ENCODE measurements at places on chromosomes 2 and 18.

DNA sequence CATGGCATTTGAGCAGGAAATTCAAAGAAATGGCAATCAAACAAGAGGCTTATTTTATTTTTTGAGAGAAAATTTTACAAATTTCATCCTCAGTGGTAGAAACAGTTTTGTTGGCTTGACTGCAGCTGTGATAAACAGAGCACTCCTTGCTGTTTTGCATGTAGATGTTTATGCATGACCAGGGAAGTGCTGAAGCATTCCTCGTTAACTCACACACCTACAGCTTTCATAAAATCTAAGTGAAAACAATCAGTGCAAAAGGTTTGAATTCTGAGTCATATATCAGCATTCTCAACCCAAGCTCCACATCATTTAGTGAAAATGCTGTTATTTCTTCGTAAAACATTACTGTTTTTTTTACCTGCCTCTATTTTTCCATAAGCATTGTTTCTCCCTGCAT lies 146.6 kb upstream of the CCDC68 start:
- H3K4me1 ChIP-seq: no peaks in the 10 kb centered on the region
- H3K36me3 ChIP-seq: no peaks in the 10 kb centered on the region
- H3K27ac ChIP-seq: no peak overlapping the region
- no peak for DNase-seq
- no peak overlapping the region for H3K4me3 ChIP-seq

- H3K4me1 ChIP-seq: peaks cover 25% of the 10 kb centered on the region
- no peak overlapping the region for H3K27ac ChIP-seq
- no peaks in the 10 kb centered on the region for H3K27me3 ChIP-seq
- H3K4me3 ChIP-seq: no peak overlapping the region
Observed at GRCh38 chr2:208248601-208249000, 6.3 kb downstream of the IDH1 start.

DNA sequence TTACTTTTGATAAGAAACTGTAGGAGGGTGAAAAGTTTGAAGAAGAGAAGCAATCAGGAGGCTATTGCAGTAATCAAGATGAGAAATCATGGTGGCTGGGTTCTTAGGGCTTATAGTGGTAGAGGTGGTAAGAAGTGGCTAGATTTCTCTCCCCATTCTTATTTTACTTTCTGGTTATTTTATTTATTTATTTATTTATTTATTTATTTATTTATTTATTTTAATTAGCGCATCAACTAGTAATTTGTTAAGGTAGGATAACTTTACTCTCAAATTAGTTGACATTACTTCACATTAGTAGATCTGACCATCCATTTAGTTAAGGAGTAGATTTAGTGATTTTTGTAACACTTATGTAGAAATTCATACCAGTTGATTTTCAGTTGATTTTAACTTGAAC lies 77.4 kb downstream of the PIK3C3 start:
- peaks cover 3% of the 10 kb centered on the region for H3K4me1 ChIP-seq
- peaks cover 26% of the 10 kb centered on the region for H3K36me3 ChIP-seq
- H3K4me3 ChIP-seq: no peak overlapping the region
- no peak overlapping the region for H3K27ac ChIP-seq

DNA sequence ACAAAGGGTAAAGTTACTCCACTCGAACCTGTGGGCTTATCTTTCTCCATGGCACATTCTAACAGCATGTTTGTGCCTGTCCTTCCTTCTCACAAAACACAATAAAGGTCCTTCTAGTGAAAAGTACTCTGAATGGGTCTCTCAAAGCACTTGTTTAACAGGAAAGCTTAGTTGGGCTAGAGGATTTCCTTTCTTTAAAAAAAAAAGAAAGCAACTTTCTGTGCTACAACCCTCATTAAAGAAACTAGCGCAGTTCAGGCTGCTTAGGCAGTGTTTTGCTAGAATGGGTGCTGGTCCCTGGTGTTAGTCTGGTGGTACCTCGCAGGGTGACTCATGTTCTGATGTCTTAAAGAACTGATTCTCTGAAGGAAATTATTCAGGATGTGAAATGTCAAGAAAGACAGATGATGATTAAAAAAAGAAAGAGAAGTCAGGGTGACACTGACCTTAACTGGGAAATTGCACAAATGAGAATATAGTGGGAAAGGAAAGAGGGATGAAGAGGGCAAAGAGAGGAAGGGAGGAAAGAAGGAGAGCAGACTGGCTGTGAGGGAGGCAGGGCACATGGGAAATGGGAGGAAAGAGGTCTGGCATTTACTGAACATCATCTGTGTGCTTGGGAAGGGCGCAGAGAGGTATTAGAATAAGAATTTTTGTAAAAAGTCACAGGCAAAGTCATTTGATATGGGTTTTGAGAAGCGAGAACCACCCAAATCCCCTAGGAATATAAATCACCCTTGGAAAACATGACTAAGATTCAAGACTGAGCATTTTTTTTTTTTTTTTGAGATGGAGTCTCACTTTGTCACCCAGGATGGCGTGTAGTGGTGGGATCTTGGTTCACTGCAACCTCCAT lies 74.9 kb downstream of the ATP8B1 start:
- no peaks in the 10 kb centered on the region for H3K36me3 ChIP-seq
- DNase-seq: no peak
- no peaks in the 10 kb centered on the region for H3K27me3 ChIP-seq
- peak overlapping the region; percentile 21 for H3K27ac ChIP-seq
- no peaks in the 10 kb centered on the region for H3K4me1 ChIP-seq

- peaks cover 8% of the 10 kb centered on the region for H3K4me1 ChIP-seq
- H3K36me3 ChIP-seq: no peaks in the 10 kb centered on the region
- peaks cover 17% of the 10 kb centered on the region for H3K27me3 ChIP-seq
- DNase-seq: no peak
- H3K4me3 ChIP-seq: no peak overlapping the region
Observed at GRCh38 chr2:39851651-39852110, 72.6 kb upstream of the THUMPD2 start.

DNA sequence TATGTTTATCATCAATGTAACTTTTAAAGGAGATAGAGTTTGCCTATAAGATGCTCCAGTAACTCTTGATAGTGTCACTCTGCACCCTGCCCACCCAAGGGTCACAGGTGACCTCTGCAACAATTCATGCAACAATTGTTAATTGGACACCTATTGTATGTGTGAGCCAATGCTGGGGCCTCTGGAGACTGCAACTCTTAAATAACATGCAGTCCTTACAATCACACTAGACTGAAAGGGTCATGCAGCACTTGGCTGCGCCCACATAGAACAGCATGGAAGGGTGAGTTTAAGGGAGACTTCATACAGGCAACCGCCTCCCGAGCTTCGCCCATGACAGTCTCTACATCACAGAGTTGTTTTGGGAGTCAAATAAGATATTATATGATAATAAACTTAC lies 137.1 kb upstream of the TWIST2 start:
- H3K27ac ChIP-seq: no peak overlapping the region
- no peak overlapping the region for H3K4me3 ChIP-seq
- peaks cover 30% of the 10 kb centered on the region for H3K27me3 ChIP-seq
- no peaks in the 10 kb centered on the region for H3K36me3 ChIP-seq
- DNase-seq: no peak
- no peaks in the 10 kb centered on the region for H3K4me1 ChIP-seq

DNA sequence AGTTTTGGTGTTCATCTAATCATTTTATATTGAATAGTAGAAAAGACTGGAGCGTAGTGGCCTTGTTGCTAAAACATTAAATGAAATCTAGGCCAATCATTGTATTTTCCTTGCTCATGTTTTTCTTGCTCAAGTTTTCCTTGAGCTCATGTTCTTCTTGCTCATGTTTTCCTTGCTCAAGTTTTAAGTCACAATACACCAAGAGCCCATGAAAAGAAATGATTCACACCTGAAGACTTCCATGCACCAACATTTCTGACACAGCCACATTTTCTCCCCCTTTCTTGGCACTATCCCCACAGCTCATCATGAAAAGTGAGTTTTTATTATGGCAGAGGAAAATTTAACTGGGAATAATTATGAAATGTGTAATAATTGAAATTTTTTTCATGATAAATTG lies 92.0 kb downstream of the LRP1B start:
- no peaks in the 10 kb centered on the region for H3K27me3 ChIP-seq
- no peak overlapping the region for H3K27ac ChIP-seq
- H3K4me1 ChIP-seq: no peaks in the 10 kb centered on the region
- DNase-seq: no peak
- no peak overlapping the region for H3K4me3 ChIP-seq
